ENCODE measurements at places on chromosomes 13 and 19.

DNA sequence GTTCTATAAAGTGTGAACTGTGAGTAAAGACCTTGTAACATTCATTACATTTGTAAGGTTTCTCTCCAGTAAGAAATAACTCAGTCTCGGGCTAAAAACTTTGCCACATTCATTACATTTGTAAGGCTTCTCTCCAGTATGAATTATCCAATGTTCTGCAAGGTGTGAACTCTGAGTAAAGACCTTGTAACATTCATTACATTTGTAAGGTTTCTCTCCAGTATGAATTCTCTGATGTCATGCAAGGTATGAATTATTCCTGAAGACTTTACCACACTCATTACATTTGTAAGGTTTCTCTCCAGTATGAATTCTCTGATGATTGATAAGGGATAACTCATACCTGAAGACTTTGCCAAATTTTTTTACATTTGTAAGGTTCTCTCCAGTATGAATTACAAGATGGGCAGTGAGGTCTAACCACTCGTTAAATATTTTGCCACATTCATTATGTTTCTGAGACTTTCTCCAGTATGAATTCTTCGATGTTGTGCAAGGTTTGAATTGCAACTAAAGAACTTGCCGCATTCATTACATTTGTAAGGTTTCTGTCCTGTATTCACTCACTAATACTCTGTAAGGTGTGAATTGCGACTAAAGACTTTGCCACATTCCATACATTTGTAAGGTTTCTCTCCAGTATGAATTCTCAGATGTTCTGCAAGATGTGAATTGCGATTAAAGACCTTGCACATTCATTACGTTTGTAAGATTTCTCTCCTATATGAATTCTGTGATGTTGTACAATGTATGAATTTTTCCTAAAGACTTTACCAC lies 21.2 kb downstream of the ZNF578 start:
- DNase-seq = no peak

- no peak for DNase-seq
Measured at GRCh38 chr13:33287142-33287882, 1.8 kb upstream of the STARD13 start.

- DNase-seq = no peak
Measured at GRCh38 chr13:52882785-52883184, 34.3 kb upstream of the PCDH8 start.

GRCh38 chr19:42038666-42039065 lies 31.3 kb downstream of the GRIK5 start:
- DNase-seq = no peak

DNA sequence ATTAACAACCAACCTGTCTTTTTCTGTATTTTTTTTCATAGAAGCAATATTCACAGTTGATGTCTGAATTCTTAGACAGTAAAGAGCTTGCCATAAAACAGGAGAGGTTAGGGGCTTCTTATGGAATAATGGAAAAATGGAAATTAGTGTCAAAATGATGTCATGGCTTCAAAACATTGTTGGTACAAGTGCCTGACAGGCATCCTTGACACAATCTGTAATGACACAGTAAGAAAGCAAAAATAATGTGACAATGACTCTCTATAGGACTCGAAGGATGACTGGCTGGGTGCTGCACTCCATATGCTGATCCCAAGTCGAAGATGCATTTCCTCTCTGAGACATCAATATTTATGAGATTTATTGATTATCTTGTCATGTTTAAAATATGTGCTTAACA lies 205.3 kb upstream of the DACH1 start:
- DNase-seq = no peak

DNA sequence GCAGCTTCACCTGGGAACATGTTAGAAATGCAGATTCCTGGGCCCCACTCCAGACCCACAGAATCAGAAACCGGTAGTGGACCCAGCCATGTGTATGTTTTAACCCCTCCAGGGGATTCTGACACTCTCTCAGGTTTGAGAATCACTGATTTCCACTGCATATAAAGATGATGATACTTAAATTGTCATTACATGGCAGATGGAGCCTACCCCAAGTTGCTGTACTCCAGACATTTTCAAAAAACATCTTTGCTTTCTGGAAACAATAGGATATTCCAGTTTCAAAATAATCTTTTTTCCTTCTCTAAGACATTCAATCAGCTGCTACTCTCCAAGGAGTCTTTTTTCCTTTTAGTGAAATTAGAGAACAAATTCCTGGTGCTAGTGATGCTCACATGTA lies 48.6 kb upstream of the RGCC start:
- no peak for DNase-seq

DNA sequence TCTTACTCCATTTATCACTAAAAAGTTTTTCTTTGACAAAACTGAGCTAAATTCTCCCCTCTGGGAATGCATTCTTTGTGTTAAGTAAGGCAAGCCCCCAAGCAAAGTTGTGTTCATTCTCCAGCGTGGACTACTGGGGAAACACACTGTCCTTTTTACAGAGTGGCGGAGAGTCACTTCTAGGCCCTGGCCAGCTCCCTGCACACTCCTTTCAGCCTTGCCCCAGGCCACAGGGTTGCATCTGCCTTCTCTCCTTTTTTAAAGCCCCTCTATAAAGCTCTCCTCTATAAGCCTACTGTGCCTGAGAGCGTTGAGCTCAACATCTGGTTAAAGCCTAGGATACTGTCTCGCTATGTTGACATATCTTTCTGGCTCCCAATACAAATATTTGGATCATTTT lies 803.4 kb downstream of the PCDH17 start:
- DNase-seq = no peak

GRCh38 chr13:21894091-21894490 lies 223.2 kb downstream of the FGF9 start:
- DNase-seq = no peak

- peak; percentile 18 for DNase-seq
Measured at GRCh38 chr19:53659292-53659691, 27.5 kb downstream of the DPRX start.

DNA sequence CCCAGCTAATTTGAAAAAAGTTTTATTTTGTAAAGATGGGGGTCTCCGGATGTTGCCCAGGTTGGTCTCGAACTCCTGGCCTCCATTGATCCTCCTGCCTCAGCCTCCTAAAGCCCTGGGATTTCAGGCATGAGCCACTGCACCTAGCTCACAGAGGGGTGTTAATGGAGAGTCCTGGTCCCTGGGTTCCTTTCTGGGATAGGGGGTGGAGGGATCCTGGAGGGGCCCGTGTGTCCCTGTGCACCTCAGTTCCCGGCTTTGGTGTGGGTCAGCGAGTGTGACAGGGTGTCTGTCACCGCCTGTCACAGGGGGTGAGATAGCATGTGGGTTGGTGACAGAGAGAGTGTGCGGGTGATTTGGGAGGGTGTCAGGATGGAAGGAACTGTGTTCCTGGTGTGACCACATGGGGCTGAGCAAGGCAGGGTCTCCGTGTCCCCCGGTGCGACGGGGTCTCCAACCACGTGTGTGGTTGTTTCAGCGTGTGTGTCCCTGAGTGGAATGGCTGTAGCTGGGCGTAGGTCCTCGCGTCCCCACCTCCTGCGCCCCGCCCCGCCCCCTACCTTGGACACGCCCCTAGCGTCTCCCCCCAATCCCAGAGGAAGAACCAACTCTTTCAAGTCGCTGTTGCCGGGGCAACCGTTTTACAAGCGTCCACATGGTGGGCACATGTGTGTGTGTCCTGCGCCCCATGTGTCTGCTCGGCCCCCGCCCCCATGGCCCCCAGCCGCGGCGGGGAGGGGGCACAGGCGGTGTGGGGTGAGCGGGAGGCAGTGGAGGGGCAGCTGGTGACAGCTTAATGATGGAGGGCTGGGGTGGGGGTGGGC lies 2.9 kb upstream of the NRTN start:
- DNase-seq = peak; percentile 19

DNA sequence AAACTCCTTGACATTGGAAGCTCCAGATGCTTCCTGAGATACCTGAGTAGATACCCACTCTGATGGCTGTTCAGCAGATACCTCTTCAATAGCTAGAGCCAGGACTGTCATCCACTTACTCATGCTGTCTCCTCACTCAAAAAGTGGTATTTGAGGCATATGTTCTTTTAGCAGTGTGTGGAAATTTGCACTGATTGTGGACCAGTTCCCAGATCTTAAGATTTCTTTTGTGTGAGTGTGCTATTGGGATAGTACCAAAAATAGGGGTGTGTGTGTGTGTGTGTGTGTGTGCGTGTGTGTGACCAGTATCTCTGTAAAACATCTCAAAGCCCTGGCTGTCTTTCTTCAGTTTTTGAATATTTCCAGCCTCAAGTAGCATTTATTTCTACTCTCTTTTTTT lies 108.3 kb downstream of the SLITRK5 start:
- no peak for DNase-seq

DNA sequence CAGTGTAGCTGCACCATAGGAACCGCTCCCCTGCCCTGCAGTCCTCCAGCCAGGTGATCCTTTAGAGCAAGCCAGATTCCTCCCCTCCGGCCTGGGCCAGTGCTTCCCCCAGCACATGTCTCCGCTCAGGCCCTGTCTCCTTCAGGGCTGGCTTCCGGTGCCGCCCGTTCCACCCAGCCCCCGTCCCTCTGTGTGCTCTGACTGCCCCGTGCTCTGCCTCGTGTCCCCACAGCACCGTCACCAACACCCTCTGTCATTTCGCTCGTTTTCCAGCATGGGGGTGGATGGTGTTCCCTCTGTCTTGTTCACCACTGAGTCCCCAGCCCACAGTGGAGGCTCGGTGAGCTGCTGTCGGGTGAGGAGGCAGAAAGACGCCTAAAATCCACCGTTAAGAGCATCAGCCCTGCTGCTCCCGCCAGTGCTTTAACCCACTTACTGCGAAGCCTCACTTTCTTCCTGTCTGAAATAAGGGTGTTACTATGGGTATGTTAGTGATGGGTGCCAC lies 54.5 kb downstream of the TSSK6 start:
- no peak for DNase-seq

GRCh38 chr19:44689290-44690130 lies 9.4 kb upstream of the CEACAM16 start:
- peak; percentile 84 for DNase-seq

GRCh38 chr13:113962975-113963374 lies 10.9 kb downstream of the C13orf46 start:
- DNase-seq = no peak

GRCh38 chr13:30148171-30148754 lies 159.1 kb downstream of the KATNAL1 start:
- DNase-seq = no peak

- peak; percentile 24 for DNase-seq
Measured at GRCh38 chr13:75345193-75345592, 136.8 kb downstream of the TBC1D4 start.

- DNase-seq = no peak
Measured at GRCh38 chr13:59879281-59879680, 284.4 kb downstream of the DIAPH3 start.

DNA sequence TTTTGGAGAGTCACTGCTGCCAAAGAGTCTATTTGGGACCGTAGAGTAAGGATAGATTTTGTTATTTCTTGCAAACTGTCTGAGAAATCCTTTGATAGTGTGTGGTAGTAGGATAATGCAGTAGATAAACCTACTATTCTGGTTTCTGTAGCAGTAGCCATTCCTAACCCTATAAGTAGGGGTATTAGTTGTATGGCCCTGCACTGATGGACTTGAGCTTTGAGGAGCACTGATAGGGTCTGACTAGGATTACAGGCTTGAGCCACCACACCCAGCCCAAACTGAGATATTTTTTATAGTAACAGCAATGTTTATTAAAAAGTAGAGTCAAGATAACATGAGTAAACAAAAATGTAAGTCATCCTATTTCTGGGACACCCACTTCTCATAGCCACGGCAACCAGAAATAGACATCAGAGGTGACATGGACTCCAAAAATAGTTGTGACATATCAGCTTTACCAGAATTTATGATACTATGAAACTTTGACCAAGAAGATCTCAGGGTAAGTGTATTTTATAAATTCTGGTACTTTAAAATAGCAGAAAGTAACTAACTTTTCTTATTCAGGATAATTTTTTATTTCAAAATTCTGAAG lies 479.1 kb downstream of the SUCLA2 start:
- DNase-seq = no peak

DNA sequence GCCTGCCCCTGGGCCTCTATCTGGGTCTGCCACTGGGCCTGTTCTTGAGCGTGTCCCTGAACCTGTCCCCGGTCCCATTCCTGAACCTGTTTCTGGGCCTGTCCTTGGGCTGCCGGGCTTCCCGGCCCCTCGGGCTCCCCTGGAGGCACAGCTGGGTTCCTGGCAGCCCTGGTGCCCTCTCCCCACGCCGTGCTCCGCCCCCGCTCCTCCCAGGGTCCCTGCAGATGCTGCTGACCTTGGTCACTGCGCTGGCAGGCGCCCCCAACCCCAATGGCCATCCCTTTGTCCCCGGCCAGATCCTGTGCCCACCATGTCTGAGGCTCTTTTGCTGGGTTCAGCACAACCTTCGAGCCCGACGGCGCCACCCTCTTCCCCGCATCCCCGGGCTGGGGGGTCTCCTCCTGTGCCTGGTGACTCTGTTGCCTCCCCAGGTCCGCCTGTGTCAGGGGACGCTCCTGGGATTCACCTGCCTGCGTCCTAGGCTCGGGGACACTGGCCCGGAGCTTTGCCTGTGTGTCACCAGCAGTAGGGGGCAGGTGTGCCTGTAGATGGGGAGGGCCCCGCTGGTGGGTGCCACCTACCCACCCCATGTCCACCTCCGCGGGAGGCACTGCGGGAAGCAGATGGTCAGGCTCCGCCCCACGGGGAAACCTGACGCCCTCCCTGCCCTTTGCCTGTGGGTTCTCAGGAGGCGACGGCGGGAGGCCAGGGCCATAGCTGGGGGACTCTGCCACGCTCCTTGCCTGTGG lies 41.0 kb upstream of the GRTP1 start:
- no peak for DNase-seq

DNA sequence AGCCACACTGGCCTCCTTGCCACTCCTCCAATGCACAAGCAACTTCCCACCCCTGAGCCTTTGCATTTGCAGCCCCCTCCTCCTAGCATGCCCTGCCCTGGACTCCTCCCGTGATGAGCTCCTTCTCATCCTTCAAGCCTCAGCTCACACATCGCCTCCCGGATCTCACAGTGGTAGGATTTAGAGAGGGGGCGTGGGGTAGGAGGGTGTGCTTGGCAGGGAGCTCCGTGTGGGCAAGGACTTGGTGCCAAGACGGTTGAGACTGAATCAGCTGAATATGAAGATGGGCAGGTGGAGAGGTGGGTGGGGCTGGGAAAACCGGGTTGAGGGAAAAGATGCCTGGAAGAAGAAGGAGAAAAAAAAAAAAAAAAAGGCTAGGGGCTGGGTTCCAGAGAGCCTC lies 48.4 kb upstream of the ZNRF4 start:
- DNase-seq = no peak

GRCh38 chr19:44447916-44448674 lies at the start of gene ZNF229:
TSS of gene ZNF229 (minus strand) at chr19:44448472. CDS start at chr19:44442847, 5,625 bp downstream.
- DNase-seq = peak; percentile 95

DNA sequence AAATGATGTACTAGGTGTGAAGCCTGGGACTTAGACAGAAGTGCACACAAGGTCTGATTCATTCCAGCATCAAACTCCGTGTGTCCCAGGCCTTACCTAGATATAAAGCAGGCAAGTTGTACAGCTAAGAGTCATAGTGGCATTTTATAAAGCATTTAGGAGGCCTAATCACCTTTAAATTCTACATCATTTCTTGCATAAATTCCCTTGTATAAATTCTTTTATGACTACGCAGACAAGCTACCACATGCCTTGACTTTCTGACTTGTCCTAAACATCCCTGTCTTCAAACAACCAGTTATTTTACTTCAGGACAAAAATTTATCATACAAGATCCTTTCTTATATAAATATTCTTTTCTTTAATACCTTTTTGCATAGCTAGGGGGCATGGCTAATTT lies 22.5 kb downstream of the TMEM255B start:
- DNase-seq = no peak

GRCh38 chr13:59363313-59363712 lies 800.4 kb downstream of the DIAPH3 start:
- no peak for DNase-seq
